ENCODE measurements at places on chromosomes 12 and 14.

DNA sequence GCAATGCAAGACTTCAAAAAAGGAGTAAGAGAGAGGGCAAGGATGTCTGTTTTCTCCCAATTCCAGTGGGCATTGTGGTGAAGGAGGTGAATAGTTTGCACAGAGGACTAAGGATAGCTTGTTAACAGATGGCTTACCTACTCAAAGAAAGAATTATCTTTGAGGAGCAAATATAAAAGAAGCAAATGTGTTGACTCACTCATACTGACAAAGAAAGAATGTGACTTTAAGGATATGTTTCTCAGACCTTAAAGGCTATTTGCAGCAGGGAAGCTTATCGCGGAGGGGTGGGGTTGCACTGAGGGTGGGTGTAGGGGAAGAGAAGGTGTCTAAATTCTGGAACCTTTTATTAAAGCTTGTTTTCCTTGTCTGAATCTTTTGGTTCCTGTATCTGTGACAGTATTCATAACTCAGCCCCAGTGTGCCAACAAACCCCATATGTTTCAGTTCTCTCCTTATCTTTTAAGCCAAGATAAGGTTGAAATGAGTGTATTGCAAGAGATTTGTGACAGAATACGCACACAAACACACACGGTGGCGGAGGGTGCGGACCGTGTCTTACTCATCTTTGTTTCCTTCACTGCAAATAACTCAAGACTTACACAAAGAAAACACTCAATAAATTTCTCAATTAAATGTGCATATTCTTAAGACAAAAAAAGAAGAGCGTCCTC, 146.4 kb upstream of the ARID2 start:
- DNase-seq, result no peak

- DNase-seq, result no peak
These were observed 225.1 kb downstream of the DIO2 start for GRCh38 chr14:79986251-79986650.

- DNase-seq, result no peak
These were observed 57.4 kb downstream of the CMAS start for GRCh38 chr12:22103418-22103817.

- no peak for DNase-seq
These were observed 717 bp downstream of the UBC start for GRCh38 chr12:124913474-124914391.
